Type B pancreatic cell (in vitro differentiated cells): ENCODE measurements at places on chromosomes 13 and 19.

DNA sequence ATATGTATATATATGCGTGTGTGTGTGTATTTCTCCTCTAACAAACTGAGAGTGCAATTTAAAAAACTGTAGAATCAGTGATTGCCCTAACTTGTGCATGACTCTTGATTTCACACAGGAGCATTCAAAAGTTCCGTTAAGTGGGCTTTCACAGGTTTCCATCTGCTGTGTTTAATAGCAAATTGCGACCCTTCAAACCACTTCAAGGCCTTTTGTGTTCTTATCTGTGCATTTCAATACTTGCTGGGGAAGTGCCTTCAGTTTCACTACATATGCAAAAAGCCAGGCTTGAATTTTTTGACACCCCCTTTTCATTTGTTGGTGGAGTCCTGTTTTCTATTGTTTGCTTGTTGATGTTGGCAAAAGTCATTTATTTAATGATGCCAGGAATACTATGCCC lies 158.0 kb downstream of the TM9SF2 start:
- no peak for DNase-seq

DNA sequence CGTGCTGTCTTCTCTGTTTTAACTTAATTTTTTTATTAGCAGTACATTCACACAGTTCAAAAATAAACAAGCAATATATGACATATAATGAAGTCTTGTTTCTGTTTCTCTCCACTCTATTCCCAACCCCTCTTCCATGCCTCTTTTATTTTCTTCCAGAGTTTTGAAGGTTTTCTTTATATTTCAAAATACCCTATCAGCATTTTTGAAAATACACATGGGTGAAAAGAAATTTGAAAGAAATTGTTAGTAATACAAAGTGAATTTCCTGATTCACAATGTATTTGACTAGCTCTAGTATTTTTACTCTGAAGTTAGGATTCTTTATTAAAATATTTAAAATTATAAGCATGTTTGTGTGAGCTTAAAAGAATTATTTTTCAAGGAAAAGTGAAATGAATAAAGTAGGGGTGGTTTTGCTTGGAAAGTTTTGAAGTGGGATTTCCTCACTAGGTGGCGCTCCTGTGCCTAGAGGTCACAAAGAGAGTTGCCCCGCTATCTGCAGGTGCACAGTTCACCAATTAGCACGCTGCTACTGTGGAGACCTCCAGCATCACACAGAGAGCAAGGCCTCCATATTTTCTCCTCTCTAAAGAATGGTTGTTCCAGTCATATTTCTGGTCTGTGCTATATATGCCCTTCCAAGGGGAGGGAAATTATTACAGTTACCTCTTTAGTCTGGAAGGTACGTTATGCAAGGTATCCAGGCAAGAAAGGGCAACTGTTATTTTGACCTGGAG lies 37.6 kb downstream of the SOX21 start:
- peak; percentile 72 for DNase-seq

- DNase-seq: no peak
Observed at GRCh38 chr19:23516266-23516665, 121.0 kb upstream of the ZNF91 start.

- DNase-seq: no peak
Observed at GRCh38 chr13:53068585-53069520, 40.2 kb downstream of the OLFM4 start.

- DNase-seq: no peak
Observed at GRCh38 chr19:18698321-18699167, 15.1 kb downstream of the CRTC1 start.

GRCh38 chr13:31761951-31762350 lies 22.6 kb downstream of the RXFP2 start:
- DNase-seq: no peak

DNA sequence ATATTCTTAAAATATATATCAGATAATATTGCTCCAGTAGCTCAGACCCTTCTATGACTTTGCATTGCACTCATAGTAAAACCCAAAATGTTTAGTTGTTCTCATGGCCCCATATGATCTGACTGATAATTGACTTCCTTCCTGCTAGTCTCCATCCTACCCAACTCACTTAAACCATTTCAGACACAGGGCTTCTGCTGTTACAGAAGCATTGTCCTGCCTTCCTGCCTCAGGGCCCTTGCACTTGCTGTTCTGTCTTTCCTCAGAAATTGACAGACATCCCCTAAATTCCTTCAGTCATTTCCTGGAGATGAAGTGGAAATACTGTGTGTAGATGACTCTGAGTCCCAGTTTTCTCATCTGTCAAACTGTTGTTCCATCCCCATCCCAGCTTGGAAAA lies 19.7 kb downstream of the FBXL12 start:
- no peak for DNase-seq

- no peak for DNase-seq
Observed at GRCh38 chr19:18723871-18724377, 40.4 kb downstream of the CRTC1 start.

DNA sequence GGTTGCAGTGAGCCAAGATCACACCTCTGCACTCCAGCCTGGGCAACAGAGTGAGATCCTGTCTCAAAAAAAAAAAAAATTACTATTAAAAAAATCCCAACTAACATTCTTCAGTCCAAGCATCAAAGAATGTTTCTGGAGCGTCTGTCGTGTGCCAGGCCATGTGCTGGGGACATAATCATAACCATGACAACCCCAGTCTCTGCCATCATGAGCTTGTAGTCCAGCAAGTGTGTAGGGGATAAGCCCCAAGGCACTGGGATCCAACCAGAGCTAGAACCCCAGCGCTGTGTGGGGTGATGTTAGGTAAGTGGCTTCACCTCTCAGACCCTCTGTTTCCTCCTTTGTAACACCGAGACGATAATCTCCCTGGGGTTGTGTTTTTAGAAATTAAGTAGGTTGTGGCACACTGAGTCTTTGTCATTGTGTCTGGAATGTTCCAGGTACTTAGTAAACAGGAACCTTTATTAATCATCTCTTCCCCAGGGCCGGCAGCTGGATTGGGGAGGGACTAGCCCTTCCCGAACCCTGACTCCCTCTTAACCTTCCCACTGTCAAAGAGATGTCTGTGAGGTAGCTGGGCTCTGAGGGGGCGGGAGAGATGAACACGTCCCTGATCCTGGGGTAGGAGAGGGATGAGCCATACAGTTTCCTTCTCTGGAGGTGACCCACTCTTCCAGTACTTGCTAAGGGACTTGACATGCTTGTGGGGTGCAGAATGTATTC lies 5.2 kb downstream of the ITPKC start:
- DNase-seq: no peak

GRCh38 chr13:39599842-39600241 lies 3.2 kb downstream of the LHFPL6 start:
- DNase-seq: no peak

DNA sequence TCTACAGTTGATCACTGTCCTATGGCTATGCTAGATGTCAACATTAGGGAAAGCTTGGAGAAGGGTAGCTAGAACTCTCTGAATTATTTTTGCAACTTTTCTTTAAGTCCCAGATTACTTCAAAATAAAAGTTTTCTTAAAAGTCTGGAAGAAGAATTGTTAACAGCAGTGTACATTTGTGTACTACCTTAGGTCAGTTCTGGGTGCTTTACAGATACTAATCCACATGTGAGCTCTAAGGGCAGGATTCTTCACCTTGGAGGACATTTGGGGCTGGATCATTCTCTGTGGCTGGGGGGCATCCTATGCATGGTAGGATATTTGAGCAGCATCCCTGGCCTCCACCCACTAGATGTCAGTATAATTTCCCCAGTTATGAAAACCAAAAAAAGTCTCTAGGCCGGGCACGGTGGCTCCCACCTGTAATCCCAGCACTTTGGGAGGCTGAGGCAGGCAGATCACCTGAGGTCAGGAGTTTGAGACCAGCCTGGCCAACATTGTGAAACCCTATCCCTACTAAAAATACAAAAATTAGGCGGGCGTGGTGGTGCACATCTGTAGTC lies 2.8 kb downstream of the BRME1 start:
- no peak for DNase-seq

GRCh38 chr13:23949736-23950135 lies 52.4 kb upstream of the C1QTNF9B start:
- DNase-seq: no peak

- peak; percentile 54 for DNase-seq
Observed at GRCh38 chr13:113650731-113651148, 7.3 kb downstream of the ATP4B start.

DNA sequence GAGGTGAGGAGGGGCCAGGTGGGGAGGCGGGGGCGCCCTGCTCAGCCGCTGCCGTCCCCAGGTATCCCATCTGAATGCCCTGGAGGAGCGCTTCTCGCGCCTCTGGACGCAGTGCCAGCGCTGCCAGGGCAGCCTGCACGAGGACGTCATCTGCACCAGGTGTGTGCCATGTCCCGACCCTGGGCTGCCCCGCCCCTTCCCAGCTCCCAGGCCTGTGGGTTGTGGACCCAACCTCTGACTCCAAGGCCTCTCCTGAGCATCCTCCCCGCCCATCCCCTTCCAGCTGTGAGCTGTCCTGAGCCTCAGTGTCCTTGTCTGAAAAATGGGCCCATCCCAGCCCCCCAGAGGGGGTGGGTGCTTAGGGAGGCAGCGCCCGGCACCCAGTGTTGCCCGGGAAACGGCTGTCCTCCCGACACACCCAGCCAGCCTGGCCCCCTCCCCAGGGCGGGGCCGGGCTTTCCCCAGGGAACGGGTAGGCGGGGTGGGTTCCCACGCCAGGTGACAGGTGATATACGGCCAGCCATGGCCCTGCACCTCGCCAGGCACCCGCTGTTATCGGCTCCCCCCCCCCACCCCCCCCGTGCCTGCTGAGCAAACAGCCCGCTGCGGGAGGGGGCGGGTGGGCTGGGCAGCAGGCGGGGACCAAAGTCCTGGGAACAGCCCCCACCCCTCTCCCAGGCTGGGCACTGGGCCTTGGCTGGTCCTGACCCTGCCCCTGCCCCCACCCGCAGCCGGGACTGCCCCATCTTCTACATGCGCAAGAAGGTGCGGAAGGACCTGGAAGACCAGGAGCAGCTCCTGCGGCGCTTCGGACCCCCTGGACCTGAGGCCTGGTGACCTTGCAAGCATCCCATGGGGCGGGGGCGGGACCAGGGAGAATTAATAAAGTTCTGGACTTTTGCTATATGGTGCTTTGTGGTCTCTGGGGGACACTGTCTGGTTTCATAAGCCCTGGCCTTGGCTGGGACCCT lies 1.3 kb upstream of the SPIB start:
- no peak for DNase-seq

DNA sequence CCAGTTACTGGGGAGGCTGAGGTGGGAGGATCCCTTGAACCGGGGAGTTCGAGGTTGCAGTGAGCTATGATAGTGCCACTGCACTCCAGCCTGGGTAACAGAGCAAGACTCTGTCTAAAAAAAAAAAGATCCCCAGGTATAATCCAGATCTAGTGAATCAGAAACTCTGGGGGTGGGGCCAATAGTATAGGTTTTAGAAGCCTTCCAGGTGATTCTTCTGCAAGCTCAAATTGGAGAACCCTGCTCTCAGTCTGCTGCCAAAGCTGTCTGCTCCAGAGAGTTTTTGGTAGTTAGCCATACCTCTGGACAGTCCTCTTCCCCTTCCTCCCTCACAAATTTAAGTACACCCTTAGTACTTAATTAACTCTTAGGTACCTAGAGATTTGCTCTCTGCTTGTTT lies 28.0 kb downstream of the SERP2 start:
- DNase-seq: no peak

DNA sequence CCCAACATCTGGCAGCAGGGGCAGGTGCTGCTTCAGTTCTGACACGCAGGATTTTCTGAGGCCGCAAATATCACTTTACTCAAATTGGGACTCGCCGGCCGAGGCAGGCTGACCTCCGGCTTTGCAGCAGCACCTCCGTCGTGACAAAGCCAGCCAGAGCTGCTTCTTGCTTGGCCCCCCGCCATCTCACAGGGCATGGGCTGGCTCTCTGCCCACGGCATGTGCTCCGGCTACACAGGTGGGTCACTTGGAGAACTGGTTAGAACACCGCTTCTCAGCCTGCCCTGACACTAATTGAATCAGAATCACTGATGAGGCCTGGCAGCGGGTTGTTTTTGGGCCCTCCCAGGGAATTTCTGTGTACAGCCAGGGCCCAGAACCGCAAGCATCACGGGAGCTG lies 112.3 kb downstream of the SLC7A1 start:
- DNase-seq: no peak

- no peak for DNase-seq
Observed at GRCh38 chr13:50014386-50014785, 858 bp upstream of the KCNRG start.

GRCh38 chr13:82259284-82259683 lies 1623.0 kb downstream of the SLITRK1 start:
- DNase-seq: no peak

GRCh38 chr13:38647312-38647711 lies 39.6 kb upstream of the FREM2 start:
- no peak for DNase-seq

DNA sequence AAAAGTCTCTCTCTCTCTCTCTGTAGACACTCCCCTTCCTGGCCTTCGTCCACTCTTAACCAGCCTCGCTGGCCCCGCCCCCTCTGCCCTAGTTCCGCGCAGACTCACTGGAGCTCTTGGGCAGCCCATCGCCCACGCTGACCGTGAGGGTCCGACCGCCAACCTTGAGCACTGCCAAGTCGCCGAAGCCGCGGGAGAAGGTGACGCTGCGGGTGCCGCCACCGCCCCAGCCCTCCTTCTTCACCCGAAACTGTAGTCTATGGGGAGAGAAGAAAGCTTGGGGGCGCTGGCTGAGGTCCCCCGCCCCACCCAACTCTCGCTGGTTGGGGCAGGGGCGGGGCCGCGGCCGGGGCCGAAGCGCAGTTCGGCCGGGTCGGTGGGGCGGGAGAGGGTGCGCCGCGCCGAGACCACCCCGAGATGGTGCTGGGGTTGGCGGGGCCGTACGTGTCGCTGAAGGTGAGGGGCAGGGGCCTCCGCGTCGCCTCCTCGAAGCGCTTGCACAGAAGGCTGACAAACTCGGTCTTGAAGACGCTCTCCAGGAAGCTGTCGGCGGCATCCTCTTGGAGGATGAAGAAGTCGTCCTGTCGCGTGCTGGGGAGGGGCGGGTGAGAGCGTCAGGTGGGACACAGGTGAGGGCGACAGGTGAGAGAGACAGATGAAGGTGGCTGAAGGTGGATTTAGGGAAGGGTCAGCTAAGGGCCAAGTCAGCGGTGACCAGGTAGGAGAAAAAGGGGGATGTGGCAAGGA lies 12.6 kb upstream of the ZNF414 start:
- peak; percentile 95 for DNase-seq

DNA sequence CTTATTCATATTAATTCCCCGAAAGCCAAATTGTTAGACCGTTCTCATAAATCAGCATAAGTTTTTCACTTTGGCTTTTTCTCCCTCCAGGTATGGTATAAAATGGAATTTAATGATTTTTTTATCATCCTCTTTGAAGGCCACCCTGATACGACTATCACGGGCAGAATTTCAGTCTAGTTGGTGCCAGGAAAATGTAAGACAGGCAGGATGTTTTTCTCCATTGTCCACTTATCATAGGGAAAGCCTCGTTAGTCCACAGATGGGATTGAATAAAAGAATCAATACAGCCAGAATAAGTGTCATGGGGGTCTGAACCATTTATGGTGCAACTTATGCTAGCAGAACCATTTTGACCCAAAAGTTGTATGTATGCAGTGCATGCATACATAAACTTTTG lies 566.0 kb upstream of the ARGLU1 start:
- DNase-seq: no peak
